ENCODE measurements at places on chromosomes 6 and 20.

DNA sequence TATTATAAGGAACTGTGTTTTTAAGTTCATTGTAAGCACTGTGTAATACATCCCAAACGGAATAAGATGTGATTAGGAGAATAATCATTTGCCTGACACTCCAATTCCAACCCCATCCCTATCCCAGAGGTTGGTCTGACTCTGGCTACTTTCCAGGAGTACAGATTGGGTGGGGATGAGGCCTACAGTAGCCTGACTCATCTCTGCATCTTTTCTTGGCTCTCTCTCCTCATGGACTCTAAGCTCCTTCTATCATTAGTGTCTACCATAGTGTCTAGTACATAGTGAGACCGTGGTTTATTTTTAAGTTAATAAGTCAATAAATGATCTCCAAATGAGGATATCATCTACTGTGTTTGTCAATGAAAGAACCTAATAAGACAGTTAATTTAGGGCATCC, 92.2 kb upstream of the CNKSR3 start:
- DNase-seq = no peak

DNA sequence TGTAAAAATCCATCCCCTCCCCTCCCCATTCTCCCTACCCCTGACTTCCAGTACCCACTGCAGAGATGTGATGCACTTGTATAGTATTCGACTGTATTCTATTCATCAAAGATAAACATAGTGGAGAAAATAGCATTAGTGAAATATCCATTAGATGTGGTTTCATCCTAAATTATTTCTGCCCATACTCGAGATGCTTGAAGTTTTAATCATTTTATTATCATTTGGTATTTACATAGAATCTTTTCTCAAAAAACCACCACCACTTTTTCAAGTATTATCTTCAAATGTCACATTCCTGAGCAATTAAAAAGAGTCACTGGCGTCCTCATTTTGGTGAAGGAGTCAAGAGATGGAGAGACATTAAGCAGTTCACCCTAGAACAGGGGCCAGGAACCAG, 181.9 kb downstream of the HAO1 start:
- DNase-seq = no peak

GRCh38 chr6:47936820-47937219, 155.0 kb downstream of the OPN5 start:
- no peak for DNase-seq

- DNase-seq = no peak
Observed at GRCh38 chr20:32562495-32562911, 22.6 kb downstream of the NOL4L start.

- DNase-seq = no peak
Observed at GRCh38 chr6:92289831-92290230, 1129.5 kb downstream of the EPHA7 start.

- DNase-seq = peak; percentile 100
Observed at GRCh38 chr6:36196880-36197548, 470 bp downstream of the BRPF3 start.

DNA sequence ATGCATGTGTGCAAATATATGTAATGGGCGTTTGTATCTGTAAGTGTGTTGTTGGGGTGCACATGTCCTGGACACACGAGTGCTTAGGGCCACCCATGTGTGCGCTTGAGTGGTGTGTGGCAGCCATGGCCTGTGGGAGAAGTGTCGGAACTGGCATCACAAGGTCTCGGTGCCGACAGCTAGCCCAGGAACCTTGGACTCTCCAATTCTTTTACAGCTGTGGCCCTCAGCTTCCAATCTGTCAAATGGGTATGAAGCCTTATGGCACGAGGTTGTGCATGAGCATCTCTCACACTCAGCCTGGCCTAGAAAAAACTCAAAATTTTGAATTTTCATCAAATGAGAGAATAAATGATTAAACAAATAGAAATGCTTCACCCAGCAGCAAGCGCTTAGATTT, 42.0 kb downstream of the SPDEF start:
- DNase-seq = no peak
